Activated naive CD4-positive, alpha-beta T cell treated with anti-CD3 and anti-CD28 coated beads, Interleukin-2, amount 50 U/mL, for 72 hours (primary cell): ENCODE measurements at places on chromosomes 1 and 21. TPM values are rescaled to one million over a fixed set of nuclear protein-coding genes. Genes with fewer than 3 reads are reported as not detected.
A peak's percentile ranks its signal among the peaks of the same experiment; 100 is the strongest.

The SPRR2A gene
- not detected for total RNA-seq

DNA sequence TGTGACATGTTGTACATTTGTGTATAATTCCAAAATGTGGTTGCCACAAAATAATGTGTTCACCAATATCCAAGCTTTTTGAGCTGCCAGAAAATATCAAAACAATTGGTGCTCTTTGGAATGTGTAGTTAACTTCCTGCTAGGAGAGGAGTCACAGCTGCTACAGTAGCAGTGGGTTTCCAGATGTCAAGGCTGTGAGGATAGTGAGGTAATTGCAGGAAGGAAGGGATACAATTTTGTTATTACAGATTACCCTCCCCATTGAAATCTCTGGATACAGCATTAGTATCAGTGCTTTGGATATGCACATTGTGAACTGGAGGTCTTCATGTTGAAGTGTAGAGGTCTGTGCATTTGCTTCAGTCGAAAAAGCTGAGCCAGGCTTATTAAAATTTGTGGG lies 253.2 kb downstream of the PTPRC start:
- no peak for DNase-seq

GRCh38 chr1:163820766-163821165 lies 499.0 kb downstream of the NUF2 start:
- DNase-seq = no peak

GRCh38 chr1:109193653-109194590 lies 19.8 kb upstream of the SARS1 start:
- peak; percentile 79 for DNase-seq

DNA sequence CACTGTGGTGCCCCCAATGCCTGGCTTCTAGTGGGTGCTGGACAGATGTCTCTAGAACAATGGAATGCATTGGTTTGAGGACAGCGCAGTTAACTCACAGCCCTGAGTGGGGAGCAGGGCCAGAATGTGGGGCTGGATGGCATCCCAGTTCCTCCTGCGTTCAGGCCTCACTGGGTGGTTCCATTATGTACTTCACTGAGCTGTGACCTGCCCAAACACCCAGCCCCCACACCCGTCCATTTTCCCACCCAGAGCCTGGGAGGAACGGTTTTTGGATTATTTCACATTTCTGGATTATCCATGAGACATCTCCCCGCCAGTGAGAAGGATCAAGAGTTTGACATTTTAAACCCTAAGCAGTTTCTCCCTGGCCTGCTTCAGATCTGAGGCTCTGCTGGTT lies 55.3 kb upstream of the WASF2 start:
- DNase-seq = no peak

The VCAM1 gene
- total RNA-seq = 0.36 TPM

The VPS26C gene
- total RNA-seq = 69.0 TPM

The RGS8 gene
- not detected for total RNA-seq

The SGIP1 gene
- not detected for total RNA-seq

DNA sequence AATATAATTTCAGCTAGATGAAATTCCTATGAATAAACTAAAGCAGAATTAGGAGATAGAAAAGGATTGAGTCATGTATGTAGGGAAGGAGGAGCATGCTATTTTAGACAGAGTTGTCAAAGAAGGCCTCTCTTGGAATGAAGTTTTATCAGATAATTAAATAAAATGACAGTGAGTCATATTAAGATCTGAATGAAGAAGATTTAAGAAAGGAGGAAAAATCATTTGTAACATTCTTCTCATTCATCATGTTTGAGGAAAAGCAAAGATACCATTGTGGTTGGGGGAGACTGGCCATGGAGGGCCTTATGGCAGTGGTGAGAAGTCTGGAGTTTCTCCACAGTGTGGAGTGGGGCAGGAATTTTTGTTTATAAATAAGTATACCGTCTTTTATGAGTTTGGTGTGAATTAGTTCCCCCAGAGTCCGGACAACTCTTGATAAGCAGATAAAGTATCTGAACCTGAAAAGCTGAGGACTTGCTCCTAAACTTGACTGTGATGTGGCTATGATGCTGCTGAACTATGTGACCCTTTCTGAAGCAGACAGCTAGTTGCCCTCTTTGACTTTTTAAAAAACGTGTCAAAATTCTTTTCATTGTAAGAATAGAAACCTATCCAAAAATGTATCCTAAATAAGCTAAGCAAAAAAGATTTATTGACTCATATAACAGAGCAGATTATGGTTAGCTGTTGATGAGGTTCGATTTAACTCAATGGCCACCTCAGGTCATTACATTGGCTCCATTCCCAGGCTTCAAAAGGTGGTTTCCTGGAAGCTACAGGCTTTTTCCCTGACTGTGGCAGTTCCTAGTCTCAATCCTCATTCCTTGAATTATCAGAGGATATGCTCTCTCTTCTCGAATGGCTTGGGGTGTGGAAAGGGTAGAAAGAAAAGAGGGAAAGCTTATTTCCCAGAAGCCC lies 90.8 kb downstream of the LHX9 start:
- DNase-seq = no peak

The S100A16 gene
- total RNA-seq = not detected
